ENCODE measurements at places on chromosomes 13 and 19. TPM values are rescaled to one million over a fixed set of nuclear protein-coding genes. Genes with fewer than 3 reads are reported as not detected.
A peak's percentile ranks its signal among the peaks of the same experiment; 100 is the strongest.

DNA sequence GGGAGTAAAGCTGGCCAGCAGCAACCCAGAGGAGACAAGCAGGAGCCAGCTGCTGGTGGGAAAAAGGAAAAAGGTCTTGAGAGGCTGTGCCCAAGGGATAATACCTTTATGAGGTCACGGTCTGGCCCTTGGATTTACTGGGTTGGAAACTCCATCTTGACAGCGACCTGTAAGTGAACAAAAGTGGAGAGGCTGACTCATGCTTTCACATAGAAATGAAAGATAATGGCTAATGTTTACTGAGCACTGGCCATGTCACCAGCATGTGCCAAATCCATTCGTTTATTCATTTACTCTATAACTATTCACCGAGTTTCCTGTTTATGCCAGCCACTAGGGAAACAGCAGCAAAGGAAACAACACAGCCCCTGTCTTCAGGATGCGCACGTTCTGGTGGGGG lies 4.7 kb downstream of the VRK3 start:
- DNase-seq = no peak

DNA sequence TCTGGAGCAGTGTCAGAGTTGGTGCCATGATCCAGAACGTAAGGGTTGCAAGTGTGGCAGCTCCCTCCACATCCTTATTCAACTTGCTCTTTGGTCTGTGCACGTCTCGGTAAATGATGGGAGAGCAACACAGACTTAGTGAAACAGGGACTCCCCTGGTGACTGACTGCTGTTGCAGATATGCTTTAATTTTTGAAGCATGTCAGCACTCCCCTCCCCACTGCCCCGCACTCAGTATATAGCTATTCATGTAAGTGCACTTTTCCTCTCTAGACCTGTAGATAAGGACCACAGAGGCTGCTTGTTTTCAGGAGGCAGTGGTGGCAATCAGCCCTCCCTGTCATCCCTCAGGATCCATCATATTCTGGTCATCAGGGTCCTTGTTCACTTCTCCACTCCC lies 470.9 kb downstream of the IRS2 start:
- DNase-seq = no peak

- no peak for DNase-seq
These were observed at the start of gene ZIC2 for GRCh38 chr13:99981735-99982035. Gene ZIC2 (plus strand): TSS chr13:99981784. CDS start chr13:99982065, 281 bp downstream.

DNA sequence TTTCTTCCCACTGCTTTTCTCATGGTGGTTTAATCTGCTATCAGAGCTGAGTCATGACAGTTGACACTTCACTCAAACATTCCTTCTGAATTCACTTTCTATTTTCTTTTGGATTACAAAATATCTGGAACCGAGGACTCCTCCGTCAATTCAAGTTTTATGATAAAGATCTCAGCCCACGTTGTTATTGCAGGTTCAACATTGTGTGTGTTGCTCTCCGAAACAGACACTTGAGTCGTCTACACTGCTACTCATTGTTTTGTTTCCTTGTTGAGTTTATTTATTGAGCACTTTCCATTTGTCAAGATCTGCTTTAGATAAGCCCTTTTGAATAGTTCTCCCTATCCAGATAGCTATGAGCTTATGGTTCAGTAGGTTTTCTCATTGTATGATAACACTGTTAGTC lies 636.1 kb upstream of the GPC6 start:
- no peak for DNase-seq

- DNase-seq = no peak
These were observed 497.8 kb downstream of the UQCRFS1 start for GRCh38 chr19:28715157-28715556.

DNA sequence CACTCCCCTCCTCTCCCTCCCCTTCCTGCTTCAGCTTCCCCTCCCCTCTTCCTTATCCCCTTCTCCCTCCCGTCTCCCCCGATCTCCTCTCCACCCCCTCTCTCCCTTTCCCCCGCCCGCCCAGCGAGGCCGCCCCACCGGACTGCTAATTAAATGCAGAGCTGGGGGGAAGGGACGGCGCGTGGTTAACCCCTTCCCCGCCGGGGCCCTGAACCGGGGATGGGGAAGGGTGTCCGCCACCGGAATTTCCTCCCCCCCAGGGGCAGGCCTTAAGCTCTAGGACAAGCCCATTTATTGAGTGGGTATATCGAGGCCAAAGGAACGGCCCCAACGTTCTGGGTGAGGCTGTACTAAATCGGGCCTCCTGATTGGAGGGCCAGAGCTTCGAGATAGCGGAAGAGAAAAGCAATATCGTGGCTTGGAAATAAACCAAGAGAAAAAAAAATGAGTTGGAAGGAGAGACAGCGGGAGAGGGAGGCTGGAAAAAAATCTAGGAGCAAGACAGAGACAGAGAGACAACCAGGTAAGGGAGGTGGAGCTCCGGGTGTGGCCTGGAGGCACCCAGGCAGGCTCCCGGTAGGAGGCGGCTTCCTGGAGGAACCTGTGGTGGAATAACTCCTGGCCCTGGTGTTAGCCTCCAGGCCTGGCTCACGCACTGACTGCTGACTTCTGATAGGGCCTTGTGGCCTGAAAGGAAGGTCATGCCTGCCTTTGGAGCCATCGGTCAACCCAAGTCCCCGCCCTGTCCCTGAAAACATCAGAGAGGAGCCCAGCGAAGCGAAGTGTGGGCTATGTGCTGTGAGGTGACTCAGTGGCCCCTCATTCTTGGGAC lies 11.6 kb upstream of the JUND start:
- peak; percentile 88 for DNase-seq

The SYMPK gene
- total RNA-seq = 81.1 TPM

The NAXD gene
- 37.8 TPM for total RNA-seq

Measured in ureter (tissue), 1 donor.